ENCODE measurements at places on chromosomes 7 and 10.

DNA sequence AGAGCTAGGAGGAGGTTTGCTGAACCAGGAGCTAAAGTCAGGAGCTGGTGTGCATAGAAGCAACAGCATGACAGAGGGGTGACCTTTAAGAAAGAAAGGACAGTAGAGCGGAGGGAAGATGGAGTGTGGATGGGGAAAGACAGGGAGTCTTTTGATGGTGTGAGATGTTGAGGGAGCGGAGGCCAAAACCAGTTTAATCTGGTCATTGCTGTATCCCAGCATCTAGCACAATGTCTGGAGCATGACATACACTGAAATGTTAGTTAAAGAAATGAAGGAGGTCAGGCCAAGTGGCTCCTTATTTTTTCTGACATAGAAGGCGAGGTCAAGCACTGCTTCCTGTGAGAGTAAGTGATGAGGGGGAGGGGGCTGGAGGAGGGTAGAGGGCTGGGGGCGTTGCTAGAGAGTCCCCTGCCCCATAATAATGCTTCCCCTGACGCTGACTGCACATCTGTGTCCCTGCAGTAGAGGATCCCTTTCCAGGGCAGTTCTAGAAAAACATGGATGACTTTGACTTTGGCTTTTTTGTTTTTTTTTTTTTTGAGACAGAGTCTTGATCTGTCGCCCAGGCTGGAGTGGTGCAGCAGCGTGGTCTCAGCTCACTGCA, 70.2 kb downstream of the ZNF467 start:
- DNase-seq: no peak

DNA sequence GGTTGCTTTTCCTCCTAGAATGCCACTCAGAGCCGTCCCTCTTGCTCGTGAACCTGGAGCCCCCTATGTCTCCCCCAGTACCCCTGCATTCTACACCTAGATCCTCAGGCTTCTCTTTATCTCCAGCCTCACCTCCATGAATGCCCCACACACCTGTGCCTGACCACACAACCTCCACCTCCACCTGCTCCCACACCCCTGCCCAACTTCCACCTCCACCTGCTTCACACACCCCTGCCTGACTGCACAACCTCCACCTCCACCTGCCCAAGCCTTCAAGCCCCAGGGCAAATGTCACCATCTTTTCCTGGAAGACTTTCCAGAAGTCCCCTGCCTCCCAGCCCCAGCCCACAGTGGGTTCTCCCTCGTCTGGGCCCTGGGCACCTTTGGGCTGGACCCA, 6.9 kb upstream of the LFNG start:
- no peak for DNase-seq

- DNase-seq: no peak
These were observed 96.8 kb downstream of the RAB18 start for GRCh38 chr10:27600930-27601329.

DNA sequence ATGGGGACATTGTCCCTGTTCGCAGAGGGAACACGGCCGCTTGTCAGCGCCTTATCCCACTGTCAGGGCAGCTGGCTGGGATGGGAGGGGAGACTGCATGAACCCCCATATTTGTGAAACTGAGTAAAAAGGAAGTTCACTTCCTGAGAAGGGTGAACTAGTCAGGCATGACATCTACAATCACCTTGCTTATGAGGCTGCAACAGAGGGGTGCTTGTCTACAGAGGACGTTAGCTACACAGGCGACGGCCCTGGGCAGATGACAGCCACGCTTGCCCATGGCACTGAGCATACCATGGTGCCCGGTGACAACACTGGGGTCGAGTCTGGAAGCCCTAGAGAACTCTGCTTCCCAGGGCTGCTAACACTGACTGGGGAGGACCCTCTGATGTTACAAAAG, 46.0 kb upstream of the KDM7A start:
- no peak for DNase-seq

- no peak for DNase-seq
These were observed 409.9 kb upstream of the SHH start for GRCh38 chr7:156222151-156222550.

DNA sequence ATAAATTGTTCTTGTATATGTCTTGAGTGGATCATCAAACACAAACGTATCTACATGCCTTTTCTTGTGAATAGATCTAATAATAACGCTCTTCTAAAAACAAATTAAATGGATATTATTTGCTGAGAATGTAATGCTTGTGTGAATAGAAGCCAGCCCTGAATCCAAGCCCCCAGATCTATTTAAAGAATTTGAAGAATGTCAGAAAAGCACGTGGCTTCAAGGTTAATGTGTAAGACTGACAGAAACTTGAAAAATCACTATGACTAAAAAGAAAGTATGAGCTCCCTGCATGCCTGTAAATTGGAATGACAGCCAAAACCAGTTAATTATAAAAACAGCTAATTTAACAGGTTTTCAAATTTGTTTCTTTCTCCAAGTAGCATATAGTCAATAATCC, 43.2 kb upstream of the ATRNL1 start:
- DNase-seq: no peak

Data from cortex of kidney (tissue), 1 donor.